Stimulated activated CD8-positive, alpha-beta memory T cell treated with anti-CD3 and anti-CD28 coated beads, Interleukin-4, amount 100 ng/mL, for 1 hour (primary cell): ENCODE measurements at places on chromosomes 7 and 10.

- no peak for DNase-seq
Observed at GRCh38 chr10:23202779-23203178, 10.7 kb downstream of the PTF1A start.

GRCh38 chr10:79182781-79183467, 114.2 kb downstream of the ZMIZ1 start:
- no peak for DNase-seq

DNA sequence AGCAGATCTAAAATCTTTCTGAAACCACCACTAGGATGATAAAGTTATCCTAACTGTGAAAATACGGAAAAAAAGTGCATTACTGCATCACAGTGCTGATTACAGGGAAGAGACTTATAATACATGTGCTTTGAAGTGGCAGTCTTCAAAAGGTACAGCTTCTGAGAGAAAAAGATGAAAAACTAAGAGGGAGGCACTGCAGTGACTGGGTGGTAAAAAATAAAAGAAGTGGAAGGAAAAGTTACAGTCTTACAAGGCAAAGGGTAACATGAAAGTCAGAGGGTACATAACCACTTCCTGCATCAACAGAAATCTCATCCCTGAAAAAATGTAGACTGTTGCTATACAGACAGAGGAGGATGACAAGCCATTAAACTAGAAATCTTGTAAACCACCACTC, 465.3 kb downstream of the ACTR3B start:
- DNase-seq = no peak

GRCh38 chr10:19824381-19825342, 8.4 kb downstream of the PLXDC2 start:
- DNase-seq = no peak

GRCh38 chr7:20839987-20840386, 53.3 kb upstream of the SP8 start:
- no peak for DNase-seq

- DNase-seq = no peak
Observed at GRCh38 chr10:114367351-114368056, 36.8 kb downstream of the AFAP1L2 start.
